ENCODE measurements at places on chromosomes 6 and 20.

- no peak for DNase-seq
Observed at GRCh38 chr6:15477746-15478145, 185.1 kb downstream of the DTNBP1 start.

DNA sequence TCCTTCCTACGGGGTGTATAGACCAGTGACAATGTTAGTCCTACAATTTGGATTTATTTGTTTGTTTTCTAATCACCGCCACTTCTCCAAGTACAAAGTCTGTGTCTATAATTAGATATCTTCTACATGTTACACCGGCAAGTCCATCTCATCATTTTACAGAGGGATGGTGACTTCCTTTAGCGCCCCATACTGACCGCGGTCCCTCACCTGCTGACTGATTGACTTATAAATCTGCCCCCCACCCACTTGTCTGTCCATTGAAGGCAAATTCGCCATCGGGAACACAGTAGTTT lies 8.9 kb upstream of the NR2E1 start:
- no peak for DNase-seq

GRCh38 chr20:39904476-39905112 lies 784.4 kb downstream of the MAFB start:
- no peak for DNase-seq

DNA sequence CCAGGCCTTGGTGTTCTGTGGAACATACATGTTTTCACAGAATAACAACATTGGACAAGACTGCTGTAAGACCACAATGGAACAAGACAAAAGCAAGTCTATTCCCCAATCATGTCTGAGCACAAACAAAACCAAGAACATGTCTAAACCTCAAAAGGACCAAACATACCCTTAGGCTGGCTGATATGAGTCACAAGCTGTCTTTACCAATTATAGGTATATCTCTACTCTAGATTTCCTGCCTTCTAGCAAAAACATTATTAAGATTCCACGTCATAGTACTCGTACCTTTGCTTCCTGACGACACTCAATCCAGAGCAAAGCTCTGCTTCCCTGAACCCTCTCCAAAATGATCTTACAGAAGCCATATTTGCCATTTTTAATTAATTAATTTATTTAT lies 15.4 kb upstream of the L3MBTL1 start:
- DNase-seq: no peak

- no peak for DNase-seq
Observed at GRCh38 chr20:57770852-57771720, 61.3 kb upstream of the PMEPA1 start.

GRCh38 chr6:11788043-11788442 lies 9.4 kb upstream of the ADTRP start:
- no peak for DNase-seq

GRCh38 chr6:73004231-73004630 lies 221.1 kb downstream of the KHDC1L start:
- no peak for DNase-seq

DNA sequence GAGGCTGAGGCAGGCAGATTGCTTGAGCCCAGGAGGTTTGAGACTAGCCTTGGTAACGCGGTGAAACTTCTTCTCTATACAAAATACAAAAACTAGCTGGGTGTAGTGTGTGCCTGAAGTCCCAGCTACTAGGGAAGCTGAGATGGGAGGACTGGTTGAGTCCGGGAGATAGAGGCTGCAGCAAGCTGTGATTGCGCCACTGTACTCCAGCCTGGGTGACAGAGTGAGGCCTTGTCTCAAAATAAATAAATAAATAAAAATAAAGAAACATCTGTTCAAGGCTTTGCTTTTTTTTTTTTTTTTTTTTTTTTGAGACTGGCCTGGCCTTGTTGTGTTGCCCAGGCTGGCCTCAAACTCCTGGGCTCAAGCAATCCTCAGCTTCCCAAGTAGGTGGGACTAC lies 23.7 kb upstream of the SLC23A2 start:
- DNase-seq: peak; percentile 22

DNA sequence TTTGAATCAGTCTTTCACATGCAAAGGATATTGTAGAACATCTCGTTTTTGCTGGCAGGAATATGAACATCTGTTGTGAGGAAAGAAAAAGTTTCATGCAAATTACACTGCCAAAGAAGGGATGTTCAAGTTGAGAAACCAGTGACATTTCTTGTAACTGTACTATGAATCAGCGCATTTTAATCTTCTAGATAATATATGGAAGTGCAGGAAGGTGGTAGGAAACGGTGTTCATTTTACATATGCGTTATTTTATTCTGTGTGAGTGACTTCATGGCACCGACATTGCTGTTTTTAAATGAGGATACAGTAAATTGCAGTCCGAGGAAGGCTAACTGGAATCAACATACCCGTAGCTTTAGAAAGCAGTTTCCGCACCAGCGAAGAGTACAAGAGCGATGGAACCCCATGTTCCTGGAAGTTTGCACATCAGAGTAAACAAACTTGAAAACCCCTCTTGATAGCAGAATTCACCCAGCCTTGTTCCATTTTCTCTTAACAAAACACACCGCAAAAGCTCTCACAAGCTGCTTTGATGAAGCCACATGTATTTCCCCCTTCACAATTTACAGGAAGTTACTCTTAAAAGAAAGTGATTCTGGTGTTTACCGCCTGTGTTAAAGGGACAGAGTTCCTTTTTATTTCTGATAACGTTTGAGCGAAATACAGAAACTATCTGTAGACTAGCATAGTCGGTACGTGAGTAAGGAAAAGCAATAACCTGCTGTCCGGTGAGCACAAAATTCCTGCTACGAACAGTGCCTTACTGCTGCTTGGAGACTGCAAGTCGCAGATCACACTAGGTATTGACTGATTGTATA lies 11.5 kb downstream of the PRDM1 start:
- no peak for DNase-seq

DNA sequence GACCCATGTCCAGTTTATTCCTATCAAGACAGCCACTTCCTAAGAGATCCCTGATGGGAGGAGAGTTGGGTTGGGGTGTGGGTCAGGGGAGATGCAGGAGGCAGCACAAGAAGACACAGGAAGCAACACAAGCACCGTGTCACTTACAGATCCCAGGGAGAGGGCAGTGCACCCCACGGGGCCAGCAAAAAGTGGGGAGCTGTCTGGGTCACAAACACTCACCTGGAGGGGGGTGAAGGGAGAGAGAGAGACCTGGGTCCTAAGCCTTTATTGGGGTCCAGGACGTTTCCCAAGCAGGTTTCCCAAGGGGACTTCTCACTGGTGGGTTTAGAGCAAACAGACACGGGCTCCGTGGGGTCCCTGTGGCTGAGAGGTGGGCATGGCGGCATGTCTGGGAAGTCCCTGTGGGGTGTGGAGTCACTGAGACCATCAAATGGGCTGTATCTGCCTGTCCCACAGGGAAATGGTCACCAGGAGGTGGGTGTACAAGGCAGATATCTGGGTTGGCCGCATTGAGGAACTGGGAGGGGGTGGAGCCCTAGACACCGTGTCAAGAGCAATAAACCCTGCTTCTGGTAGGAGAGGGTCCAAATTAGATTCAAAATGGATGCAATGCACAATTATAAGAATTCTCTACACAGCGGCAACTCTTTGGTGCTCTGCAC lies 1.6 kb upstream of the CD93 start:
- DNase-seq: no peak

DNA sequence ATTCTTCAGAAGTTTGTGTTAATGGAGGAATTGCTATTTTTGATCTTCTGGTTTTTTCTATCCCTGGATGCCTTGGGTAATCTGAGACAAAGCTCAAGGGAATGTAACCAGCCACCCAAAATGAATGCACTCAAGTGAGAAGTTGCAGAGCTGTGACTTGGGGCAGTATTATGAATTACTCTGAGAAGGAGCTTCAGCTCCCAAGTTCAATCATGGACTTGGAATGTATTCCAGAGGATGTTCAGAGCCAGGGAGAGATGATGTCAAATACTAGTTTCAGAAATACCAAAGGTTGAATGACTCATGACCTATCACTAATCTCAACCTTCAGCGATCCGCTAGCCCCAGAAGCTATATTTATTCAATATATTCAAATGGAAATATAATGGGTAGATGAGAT lies 375.2 kb upstream of the PLCB4 start:
- peak; percentile 20 for DNase-seq

GRCh38 chr6:156555116-156555515 lies 222.1 kb upstream of the ARID1B start:
- DNase-seq: no peak

GRCh38 chr6:25157183-25157582 lies 122.0 kb upstream of the CARMIL1 start:
- no peak for DNase-seq

DNA sequence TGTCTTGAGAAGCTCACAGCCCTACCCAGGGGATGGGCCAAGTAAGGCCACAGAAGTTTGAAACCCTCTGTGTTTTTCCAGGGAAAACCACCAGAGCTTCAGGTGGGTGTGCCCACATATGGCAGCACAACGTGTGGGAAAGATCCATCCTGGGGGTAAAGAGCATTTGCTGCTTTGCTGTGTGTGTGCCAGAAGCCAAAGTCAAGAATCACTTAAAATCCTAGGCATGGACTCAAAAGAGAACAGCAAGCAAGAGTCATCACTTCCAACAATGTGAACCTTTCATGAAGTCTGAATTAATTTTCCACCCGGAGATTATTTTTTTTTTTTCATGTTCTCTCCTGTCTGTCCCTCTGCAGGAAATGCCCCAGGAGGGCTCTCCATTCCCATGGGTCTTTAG lies 308.2 kb upstream of the SGK1 start:
- DNase-seq: no peak

DNA sequence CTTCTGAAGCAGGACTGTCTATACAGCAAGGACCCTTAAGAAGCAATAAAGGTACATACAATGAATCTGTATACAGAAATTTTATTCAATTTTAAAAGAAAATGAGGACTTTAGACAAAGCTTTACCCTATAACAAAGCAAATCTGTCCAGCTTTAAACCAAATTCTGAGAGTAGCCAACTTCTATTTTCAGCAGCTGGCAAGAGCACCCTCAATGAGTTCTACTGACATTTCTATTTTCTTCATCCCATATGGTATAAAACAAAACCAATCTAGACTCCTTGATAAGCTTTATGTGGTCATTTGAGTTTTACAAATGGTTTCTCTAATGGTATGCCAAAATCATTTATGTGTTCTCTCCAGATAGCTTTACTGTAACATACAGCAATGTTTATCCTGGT lies 12.7 kb downstream of the CPNE1 start:
- no peak for DNase-seq

DNA sequence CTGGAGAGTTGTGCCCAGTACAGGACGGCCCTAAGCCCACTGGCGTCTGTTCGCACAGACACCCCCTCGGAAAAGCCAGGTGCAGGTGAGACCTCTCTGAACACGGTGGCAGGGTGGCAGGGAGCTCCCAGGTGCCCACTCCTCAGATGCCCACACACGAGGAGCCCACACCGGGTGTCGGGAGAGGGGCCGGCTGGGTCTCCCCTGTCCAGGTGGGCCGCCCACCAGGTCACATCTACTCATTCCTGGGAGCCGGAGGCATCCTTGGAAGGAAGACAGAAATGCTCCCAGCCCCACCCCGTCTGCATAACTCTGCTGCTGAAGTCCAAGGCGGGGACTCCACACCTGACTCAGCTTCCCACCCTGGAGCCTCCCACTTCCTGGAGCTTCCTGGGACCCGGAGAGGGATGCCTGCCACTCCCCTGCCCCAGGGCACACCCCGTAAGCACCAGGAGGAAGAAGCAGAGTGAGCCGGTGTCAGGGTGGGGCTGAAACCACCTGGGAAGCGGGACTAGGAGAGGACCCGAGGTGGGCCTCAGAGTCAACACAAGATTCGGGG lies 2.5 kb downstream of the SRMS start:
- DNase-seq: no peak

DNA sequence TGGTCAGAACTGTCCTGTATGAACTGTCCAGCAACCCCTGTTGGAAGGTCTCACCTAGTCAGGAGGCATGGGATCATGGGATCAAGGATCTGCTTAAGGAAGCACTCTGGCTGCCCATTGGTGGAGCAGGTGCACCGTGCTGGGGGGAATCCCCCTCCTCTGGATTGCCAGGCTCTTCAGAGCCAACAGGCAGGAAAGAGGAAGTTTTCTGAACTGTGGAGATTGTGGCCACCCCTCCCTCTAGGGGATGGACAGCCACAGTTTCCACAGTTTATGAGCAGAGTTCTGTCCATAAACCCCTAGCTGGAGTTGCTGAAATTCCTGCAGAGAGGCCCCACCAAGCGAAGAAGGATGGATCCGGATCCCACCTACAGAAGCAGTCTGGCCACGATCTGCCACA lies 13.0 kb upstream of the HLA-DQB1 start:
- DNase-seq: no peak

- peak; percentile 77 for DNase-seq
Observed at GRCh38 chr20:3045042-3045815, 623 bp upstream of the MRPS26 start.

DNA sequence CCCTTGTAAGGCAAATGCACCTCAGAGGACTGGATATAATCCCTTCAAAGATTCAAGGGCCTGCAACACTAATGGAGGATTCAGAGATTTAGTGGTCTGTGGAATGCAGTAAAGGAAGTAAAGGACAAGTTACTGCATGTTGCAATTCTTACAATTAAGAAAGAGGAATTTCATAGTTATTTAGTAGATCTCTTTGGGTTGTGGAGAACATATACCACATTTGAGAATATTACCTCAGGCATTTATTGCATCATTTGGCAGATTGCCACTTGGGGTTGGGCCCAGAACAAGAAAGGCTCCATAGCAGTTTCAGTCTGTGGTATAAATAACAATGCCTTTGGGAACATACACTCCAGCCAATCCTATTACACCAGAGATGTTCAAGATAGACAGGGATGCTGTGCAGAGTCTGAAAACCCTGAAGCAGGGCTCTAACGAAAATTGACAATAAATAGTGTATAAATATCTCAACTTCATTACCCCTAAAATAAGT lies 20.9 kb upstream of the EPM2A start:
- DNase-seq: peak; percentile 58

DNA sequence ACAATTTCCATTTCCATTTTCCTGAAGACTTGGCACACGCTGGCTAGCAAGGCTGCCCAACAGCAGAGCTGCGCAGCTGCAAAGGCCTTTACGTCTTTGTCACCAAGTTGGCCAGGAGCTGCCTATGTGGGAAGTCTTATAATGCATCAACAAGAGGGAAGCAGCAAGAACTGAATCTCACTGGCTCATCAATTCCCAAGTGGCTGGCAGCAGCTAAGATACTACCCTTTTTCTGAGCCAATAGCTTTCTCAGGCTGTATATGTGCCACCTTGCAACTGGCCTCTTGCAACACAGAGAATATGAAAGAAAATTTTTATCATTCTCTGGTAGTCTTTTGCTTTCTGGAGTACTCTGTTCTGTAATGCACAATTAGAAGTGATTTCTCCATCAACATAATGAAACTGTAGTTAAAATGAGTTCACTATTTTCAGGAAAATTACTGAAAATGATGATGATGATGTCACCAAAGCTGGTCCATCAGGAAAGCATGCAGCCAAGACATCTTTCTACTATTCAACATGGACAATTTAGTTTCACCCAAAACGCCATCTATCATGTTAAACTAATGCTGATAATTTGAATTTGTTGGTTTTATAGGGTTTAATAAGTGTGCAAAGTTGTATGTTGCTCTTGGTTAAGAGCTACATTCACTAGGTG lies 97.3 kb upstream of the FOXA2 start:
- no peak for DNase-seq

DNA sequence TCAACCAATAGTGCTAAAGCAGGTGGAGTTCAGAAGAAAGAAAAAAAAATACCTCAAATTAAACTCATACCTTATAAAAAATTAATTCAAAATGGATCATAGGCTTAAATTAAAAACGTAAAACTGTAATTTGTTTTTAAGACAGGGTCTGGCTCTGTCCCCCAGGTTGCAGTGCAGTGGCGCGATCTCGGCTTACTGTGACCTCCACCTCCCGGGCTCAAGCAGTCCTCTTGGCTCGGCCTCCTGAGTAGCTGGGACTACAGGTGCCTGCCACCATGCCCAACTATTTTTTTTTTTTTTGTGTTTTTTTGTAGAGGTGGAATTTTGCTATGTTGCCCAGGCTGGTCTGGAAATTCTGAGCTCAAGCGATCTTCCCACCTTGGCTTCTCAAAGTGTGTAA lies 111.6 kb downstream of the HDGFL1 start:
- no peak for DNase-seq
